Central memory CD8-positive, alpha-beta T cell (primary cell): ENCODE measurements at places on chromosomes 3 and 15.

GRCh38 chr3:81620849-81621248, 140.6 kb downstream of the GBE1 start:
- no peak for DNase-seq

DNA sequence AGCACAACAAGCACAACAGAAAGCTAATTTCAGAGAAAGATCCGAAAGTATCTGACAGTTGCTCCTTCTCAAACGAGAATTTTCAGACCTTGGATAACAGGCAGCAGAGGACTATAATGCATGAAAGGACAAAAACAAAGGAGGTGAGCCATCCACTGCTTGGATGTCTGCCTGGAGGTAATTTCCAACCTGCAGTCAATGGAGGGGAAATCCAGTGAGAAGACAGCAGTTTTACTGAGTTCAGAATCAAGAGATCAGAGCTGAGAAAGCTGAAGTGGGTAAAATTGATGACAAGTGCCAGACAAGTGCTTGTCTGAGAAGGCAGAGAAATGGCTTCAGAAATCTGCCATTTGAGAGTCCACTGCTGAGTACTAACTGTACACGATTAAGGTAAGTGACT, 22.1 kb downstream of the UBE3A start:
- DNase-seq, result no peak

DNA sequence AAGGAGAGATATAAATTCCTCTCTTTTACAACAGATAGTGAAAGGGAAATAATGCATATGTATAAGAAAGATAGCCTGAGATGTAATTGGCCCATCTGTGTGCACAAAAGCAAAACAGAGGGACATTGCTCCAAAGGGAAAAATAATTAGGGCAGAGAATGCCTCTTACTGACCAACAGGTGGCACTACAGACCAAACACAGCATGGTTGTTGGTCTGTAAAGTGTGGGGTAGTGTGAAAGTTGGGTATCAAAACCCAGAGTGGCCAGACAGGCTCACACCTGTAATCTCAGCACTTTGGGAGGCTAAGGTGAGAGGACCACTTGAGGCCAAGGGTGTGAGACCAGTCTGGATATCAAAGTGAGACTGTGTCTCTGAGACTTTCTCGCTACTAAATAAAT, 4.5 kb upstream of the TLNRD1 start:
- DNase-seq, result no peak

DNA sequence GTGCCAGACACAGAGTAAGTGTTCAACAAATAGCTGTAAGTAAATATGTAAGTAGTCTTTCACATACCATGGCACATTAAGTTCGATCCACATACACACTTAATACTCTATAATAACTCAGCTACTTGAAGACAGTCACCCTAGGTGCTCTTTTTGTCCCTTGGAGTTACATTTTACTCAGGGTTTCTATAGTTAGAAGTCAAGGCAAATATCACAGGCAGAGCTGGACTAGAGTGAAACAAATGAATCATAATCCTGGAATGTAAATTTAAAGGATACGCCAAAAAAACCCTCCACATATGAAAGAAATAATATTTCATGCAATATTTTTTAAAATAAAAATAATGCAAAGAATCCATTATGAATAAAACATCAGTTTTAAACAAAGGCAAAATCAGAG, 461.8 kb downstream of the MAGI1 start:
- no peak for DNase-seq

DNA sequence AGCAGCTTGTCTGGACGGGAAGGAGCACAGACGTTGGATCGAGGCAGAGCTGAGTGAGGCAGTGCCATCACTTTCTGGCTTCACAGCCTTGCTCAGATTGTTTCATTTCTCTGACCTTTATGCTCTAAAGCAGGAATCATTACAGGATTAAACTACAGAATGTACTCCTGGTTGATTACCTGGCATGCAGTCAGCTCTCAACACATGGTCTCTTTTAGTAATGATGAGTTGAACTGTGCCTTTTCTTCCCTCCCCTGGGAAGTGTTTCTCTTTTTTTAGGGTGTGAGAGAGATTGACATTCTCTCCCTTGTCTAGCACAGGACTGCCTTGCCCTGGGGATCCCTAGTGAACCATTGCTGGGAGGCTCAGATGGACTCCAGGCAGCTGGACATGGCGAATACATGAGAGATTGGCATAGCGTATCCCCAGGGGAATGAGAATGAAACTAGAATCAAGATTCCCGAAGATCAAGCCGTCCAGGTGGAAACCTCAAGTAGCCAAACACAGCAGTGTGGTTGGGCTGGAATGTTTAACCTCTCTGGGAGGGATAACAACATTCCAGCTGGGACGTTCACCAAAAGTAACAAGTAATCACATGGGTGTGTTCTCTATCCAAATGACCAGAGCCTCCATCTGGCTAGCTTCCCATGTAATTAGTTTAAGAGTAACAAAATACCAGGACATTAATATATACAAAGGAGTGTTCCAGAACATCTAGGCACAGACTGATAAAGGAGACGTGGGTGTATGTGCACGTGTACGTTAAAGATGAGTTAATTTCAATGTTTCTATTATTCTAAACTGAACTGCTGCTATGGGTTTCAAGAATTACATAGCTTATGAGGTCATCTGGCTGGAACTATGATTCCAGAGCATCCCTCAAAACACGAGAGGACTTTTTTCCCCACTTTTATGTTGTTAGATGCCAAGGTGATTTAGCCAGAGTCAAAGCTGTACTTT, 118.6 kb upstream of the NR2E3 start:
- no peak for DNase-seq

- no peak for DNase-seq
These were observed 113.2 kb downstream of the PTPRG start for GRCh38 chr3:61674596-61674995.

DNA sequence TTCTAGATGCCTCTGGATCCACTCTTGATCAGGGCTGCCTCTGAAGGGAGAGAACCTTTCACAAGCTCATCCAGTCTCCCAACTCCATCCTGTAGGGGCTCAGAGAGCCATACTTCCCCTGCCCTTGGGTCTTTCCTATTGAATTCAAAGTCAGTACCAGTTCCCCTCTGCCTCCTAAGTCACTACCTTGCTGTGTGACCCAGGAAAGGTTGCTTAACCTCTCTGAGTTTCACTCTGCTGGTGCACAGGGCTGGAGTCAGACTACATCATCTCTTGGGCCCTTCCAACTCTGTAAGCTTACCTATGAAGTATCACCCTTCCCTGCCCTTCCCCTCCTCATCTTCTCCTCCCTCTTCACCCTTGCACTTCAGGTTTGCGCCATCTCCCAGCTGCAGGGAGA, 117.9 kb downstream of the MEGF11 start:
- DNase-seq, result no peak

GRCh38 chr15:60899322-60899966, 329.7 kb downstream of the RORA start:
- no peak for DNase-seq

GRCh38 chr3:189084620-189085019, 87.2 kb upstream of the TPRG1 start:
- no peak for DNase-seq

GRCh38 chr3:37441689-37442088, 267.3 kb upstream of the LRRFIP2 start:
- DNase-seq, result no peak

GRCh38 chr15:75030424-75030823, 7.0 kb downstream of the PPCDC start:
- DNase-seq, result no peak

DNA sequence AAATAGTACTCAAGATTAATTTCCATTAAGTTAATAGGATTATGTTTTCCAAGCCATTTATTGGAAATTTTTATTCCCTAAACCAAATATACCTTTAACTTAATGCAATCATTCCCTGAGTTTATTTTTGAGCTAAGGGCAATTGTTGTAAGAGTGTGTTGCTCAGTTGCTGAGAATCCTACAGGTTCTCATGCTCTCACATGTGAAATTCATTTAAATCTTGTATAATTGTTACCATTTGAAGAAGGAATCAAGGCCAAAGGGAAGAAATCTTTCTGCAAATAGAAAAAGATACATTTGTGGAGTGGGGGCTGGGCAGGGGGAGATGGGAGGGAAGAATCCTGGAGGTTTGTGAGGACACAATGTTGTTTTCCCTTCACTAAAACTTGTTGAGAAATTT, 202.7 kb upstream of the STRIT1 start:
- no peak for DNase-seq

GRCh38 chr3:9250236-9250635, 790 bp upstream of the SRGAP3 start:
- no peak for DNase-seq

DNA sequence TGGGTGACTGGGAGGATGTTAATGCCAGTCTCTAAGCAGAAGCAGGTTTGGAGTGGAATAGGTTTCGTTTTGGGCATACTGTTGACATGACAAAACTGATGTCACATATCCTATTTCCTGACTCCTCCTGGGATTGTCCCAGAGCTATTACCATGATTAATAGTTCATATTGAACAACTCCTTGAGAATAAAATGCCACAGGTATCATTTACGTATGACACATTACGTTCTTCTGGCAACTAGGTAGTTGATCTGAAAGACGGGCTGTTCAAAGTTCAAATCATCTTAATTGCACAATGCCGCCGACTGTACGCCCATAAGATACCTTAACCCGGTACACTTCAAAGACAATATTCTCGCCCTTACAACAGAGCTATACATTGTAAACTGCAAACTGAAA, 1.4 kb upstream of the RAB5A start:
- DNase-seq, result no peak

- no peak for DNase-seq
These were observed 42.9 kb upstream of the APH1B start for GRCh38 chr15:63234451-63234870.

DNA sequence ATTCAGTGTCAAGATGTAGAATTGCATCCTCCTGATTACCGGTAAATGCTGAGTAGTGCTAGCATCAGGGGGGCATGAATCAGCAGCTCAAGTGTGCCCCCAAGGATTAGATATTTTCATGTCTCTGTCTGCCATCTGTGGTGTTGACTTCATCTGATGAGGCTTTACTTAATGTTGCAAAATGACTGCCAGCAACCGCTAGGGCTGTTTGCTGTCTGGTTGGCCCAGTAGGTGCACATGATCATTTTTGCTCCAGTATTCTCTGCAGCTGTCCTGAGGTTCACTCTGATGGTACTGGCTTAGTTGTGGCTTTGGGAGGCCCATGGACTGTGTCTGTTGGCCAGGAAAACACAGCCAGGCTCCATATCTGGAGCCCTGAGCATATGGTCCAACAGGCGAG, 316.4 kb downstream of the SOX2 start:
- DNase-seq, result no peak

GRCh38 chr15:59501597-59501996, 63.6 kb downstream of the FAM81A start:
- DNase-seq, result no peak

DNA sequence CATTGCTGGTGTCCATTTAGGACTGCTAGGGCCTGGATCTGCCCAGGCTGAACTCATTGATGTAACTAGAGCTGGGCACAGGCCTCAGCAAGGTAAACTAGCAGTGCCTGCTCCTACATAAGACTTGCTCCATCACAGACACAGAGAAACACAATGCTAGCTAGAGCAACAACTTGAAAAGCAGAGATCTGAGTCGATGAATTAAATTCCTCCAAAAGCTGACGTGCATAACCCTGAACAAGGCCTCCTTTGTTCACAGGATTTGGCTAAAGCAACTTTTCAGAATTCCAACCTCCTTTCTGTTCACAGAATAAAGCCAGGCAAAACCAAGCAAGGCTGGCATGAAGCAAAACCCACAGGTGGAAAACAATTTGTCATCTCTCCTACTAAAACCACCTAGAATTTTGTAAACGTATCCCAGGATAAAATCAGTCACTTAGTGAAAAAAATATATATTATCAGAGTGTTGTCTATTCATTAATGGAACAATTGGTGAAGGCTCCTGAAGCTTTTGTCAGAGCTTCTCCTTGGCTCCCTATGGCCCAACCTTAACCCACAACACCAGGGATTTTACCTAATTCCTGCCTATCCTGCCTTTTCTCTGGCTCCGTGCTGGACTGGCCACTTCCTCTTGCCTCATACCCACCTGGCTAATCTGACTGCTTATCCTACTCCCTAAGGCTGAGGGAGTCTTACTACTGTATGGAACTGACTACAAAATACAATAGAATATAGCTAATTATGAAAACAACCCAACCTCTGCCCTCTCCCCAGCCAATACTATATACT, 39.9 kb downstream of the PLCH1 start:
- no peak for DNase-seq

GRCh38 chr15:83837945-83838571, 184.1 kb downstream of the ADAMTSL3 start:
- DNase-seq, result no peak

- no peak for DNase-seq
These were observed 19.0 kb downstream of the SMAD6 start for GRCh38 chr15:66721020-66721419.

DNA sequence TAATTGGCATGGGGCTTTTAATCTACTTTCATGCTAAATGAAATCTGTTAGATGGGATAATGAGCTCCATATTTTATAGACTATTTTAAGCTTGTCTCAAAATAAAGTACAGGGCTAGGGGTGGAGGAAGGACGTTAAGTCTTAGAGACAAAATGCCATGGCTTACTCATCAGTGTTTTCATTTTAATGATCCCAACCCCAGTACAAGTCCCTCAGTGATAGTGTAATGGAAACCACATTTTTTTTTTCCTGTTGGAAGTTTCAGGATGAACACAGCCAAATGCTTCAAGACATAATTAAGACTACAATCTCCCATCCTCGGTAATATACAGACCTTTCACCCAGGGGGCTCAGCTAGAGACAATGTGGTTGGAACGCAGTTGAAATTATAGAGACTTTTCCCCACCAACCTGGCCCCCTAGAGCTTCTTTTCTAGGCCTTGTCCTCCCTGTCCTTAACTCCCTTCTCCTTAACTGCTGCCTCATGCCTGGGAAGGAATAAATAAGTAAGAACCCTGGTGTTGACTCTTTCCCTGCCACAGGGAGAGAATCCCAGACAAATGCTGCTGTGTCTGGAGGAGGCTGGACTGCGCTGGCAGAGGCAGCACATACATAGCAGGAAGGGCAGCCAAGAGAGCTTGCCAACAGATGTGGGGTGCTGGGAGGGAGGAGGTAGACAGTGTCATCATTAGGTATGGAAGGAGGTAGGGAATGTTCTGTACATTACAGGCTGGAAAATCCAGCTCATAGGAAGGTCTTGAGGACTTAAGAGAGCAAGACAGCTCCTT, 115.4 kb upstream of the ROPN1 start:
- DNase-seq, result no peak
